Activated CD4-positive, alpha-beta T cell treated with anti-CD3 and anti-CD28 coated beads for 36 hours (primary cell): ENCODE measurements at places on chromosomes 7 and 10. TPM values are rescaled to one million over a fixed set of nuclear protein-coding genes. Genes with fewer than 3 reads are reported as not detected.

DNA sequence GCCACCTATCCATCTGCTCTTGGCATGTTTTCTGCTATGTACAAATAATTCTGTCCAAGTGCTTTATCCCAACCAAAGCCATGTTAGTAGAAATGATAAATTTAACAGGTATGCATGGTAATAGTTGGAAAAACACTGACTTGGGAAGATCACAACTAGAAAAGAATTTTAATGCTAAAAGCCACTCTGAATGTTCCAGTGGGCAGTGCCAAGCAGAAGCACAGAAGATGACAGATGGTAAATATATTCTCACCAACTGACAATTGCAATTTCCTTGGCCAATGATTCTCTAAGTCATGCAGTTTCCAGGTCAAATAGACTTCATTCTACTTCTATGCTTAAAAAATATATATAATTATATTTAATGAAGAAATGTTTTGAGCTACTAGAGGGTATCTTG lies 83.6 kb upstream of the SEMA3C start:
- no peak for DNase-seq

DNA sequence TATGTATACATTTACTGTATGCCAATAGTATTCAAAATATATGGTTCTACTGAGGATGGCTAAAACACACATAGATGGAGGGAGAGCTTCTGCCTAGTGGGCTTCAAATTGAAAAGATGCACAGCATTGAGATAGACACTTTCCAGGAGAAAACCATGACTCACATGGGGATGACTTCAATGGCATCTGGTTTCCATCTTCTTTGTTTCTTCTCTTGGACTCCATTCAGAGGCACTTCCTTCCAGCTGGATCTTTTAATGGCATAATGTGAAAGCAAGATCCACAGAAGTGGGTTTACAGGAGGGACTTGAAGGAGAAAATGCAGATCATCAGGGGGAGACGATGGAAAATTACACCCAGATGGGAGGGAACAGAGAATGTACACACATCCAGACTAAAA lies 84.9 kb downstream of the ZNF365 start:
- DNase-seq, result no peak

Gene SPAM1
- total RNA-seq, result not detected

GRCh38 chr7:97971990-97972943 lies 17.7 kb downstream of the OCM2 start:
- DNase-seq, result peak; percentile 93

Gene PNLIPRP1
- total RNA-seq, result not detected

GRCh38 chr10:77411805-77412204 lies 225.8 kb downstream of the KCNMA1 start:
- DNase-seq, result no peak

Gene LIPK
- not detected for total RNA-seq

Gene NPTX2
- total RNA-seq, result not detected

GRCh38 chr10:97336446-97336845 lies 1.9 kb upstream of the FRAT2 start:
- DNase-seq, result no peak

GRCh38 chr10:58184120-58184670 lies 83.5 kb downstream of the IPMK start:
- no peak for DNase-seq

DNA sequence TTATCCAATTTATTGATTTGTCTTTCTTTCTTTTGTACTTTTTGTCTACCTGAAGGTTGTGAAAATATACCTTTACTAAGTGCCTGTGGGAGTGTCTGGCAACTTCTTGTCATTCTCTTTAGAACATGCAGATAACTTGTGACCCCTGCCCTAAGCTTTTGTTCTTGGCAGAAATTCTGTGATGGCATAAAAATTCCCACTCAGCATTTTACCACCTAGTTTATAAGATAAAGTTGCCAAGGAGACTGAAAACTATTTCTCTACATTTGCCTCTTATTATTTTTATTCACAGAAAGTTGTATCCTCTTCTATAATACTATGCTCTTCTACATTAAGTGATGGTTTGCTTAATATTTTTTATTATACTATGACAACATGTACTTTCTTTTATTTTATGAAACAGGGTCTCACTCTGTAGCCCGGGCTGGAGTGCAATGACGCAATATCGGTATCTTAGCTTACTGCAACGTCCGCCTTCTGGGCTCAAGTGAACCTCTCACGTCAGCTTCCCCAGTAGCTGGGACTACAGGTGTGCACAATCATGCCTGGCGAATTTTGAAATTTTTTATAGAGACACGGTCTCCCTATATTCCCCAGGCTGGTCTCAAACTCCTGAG lies 683.5 kb downstream of the ANKRD7 start:
- no peak for DNase-seq

GRCh38 chr10:95247881-95248583 lies 42.8 kb downstream of the PDLIM1 start:
- no peak for DNase-seq

Gene CRHR2
- not detected for total RNA-seq

Gene COBL
- total RNA-seq, result not detected

- no peak for DNase-seq
Observed at GRCh38 chr10:6474871-6475270, 105.2 kb downstream of the PRKCQ start.

DNA sequence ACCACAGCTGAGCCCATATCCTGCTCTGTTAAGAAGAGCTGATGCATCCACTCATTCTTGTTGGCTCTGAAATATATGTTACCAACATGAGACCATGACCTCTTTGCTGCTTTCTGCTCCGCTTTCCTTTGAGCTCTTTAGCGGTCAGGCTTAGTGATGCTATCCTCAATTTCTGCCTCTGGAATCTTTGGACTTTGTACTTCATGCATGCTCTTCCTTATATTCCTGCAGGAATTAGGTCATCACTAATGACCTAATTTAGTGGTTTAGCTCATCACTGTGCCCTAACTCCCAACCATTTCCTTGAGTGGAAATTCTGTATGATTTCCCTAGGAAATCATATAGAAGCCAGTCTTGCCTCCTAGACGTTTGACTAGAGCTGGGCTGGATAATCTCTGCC lies 119.5 kb downstream of the AOAH start:
- no peak for DNase-seq

Gene GDF2
- total RNA-seq, result not detected

Gene WDR86
- total RNA-seq, result not detected

Gene CALHM2
- 12.0 TPM for total RNA-seq

Gene PAX2
- total RNA-seq, result 0.09 TPM

GRCh38 chr7:91880016-91880412 lies 488 bp downstream of the MTERF1 start:
- no peak for DNase-seq

DNA sequence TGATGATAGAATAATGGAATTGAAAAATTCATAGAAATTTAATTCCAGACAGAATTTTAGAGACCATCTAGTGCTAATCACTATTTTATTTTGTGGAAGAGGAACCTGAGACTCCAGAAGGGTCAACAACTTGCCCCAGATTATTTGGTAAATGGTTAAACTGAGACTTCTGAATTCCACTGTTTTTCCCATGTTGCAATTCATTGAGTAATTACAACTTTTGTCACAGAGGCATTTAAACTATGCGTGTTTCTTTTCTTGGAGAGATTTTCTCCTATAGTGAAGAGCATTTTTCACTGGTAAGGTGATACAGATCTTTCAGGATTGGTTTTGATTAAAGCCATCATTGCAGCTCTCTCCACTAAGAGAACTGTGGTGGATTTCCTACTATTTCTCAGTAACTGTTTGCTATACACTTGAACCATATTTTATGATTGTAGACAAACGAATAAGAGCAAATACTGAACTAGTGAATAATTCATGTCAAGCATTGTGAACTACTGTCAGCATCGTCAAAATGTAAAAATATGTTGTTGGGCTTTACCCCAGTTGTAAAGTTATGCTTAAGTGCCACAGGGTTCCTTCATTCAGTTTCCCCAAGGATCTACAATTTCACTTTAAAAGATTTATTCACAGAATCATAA lies 26.5 kb downstream of the LRGUK start:
- DNase-seq, result no peak

DNA sequence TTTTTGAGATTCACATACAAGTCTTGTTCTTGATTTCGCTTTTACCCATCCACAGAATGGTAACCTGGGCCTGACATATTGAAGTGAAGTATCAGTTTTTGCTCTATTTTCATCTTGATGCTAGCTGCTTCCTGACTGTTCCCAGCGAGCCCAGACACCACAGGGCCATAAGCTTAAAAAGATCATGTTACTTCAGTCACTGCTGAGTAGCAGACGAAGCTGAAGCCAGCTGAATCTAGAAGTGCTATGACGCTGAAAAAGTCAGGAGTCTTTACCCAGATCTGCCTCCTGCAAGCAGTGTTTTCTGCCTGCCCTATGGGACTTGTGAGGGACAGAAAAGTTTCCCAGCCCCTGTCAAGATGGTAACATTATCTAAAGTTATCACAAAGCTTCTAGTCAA lies 2.7 kb upstream of the PRXL2A start:
- DNase-seq, result no peak

Gene FKBP9
- total RNA-seq, result 0.37 TPM

- no peak for DNase-seq
Observed at GRCh38 chr7:83427884-83428283, 221.1 kb downstream of the SEMA3E start.
